ENCODE measurements at places on chromosomes 7 and 10.

DNA sequence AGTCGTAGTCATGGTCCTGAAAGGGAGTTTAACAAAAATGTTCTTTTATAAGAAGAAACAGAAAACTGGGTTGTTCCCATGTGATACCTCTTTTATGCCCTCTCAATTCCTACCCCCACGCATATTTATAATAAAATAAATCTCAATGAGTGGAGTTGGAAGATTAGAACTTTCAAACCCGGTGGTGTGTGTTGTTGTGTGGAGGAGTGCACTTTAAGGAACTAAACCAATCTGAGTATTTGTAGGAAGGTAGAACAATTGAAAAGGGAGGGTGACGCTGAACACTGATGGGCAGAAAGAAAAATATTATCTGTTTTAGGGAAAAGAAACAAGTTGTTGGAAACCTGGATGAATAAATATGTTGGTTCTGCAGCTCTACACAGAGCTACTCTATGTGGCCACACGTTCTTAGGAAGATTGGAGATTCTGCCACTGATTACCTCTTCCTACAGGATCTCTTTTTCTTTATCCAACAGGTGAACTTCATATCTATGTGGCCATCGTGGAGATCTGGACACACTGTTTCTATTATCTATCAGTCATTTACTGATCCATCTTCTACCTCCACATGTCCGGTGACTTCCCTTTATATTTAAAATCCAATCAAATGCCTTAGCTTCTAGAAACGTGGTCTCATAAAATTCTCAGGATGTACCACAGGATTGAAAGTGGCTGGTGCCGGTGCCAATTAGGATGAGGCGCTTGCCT is 13.1 kb upstream of the GATA3 start:
- DNase-seq: no peak

DNA sequence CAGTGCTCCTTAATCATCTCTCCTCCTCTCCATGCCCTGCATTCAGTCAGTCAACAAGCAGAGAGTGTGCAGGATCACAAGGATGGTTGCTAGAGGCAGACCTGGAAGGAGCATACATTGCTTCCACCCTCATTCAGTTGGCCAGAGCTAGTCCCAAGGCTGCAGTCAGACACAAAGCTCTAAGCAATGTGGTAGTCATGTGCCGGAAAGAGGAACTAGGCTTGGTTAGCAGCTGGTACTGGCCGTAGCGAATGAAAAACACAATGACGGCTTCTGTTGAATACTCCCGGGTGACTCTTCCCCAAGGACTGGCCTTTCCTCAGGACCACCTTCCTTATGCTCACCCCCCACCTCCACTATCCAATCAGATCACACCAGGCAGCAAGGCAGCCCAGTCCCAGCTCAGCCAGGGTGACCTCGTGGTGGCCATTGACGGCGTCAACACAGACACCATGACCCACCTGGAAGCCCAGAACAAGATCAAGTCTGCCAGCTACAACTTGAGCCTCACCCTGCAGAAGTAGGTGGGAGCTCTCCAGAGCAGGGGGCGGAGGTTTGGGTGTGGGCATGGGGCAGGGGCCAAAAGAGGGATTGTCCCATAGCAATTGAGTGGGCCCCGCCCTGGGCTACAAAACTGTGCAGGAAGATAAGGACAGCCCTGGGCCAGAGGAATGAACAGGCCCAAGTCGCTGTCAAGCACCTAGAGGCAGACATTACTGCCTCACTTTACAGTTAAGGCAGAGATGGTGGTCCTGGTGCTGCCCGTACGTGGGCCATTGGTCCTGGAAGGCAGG is 10.9 kb downstream of the LDB3 start:
- no peak for DNase-seq

DNA sequence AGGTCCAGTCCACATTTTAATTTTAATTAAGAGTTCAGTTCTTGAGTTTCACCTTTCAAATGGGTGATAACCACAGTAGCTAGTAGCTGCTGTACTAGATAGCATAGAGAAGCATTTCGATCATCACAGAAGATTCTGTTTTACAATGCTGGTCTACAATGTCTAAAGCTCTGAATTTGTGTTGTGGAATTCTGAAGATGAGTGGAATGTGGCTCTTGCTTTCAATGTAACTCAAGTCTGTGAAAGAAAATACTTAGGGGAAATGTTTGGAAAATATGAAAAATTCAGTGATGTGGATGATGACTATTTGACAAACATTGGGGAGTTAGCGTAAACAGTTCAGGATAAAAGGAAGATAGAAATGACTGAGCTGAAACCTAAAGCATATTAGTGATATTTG is 139.4 kb downstream of the GNAT3 start:
- no peak for DNase-seq

DNA sequence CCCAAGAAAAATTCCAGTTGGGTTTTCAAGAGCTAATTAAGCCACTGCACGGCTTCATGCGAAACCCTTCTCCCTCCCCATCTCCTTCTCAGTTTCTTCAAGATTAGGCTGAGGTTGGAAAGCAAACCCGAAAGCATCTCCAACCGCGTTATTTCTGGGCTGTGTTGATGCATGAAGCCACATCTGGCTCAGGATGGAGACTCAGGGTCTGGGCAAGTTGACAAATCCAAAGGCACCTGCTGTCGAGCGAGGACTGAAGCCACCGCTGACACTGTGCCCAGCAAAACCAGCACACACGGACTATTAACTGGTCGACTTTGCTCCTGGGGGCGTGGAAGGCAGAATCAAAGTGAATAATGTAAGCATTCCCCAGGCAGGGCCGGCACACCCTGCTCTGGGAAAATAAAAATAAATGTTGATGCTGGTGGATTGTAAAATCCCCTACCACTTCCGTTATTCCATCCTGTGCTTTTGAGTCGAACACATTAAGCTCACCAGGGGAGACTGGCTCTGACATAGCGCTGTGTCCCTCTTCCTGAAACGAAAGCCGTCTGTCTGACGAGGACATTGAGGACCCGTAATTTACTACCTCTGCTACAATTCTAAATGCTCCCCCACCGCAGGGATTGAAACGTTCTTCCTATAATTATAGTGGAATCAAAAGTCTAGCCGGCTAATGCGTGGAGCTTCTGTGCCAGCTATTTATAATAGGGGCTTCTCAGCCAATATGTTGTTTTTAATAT is 269.8 kb downstream of the ADARB2 start:
- DNase-seq: no peak

GRCh38 chr10:48567346-48567745 is 37.5 kb downstream of the ARHGAP22 start:
- no peak for DNase-seq

DNA sequence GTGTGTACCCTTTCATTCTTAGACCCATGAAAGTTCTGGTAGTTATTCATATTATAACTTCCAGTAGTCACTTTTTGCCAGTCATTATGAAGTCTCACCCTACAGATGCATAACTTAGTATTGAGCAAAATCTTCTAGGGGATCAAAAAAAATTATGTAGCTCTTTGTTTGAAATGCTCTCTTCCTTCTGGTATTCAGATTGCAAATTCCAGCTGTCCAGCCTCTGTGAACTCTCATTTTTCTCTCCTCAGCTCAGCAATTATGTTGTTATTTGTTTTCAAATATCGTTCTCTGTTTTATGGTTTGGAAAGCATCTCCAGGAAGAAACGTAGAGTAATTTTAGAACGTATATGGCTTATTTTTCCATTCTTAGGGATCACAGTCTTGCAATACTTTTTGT is 442.5 kb downstream of the SEMA3D start:
- no peak for DNase-seq

GRCh38 chr7:93015779-93016481 is 101.8 kb downstream of the SAMD9 start:
- DNase-seq: no peak

GRCh38 chr10:123995461-123996131 is 97.8 kb downstream of the CHST15 start:
- DNase-seq: peak; percentile 44

GRCh38 chr7:137966641-137967142 is 35.2 kb downstream of the CREB3L2 start:
- DNase-seq: no peak

- no peak for DNase-seq
Observed at GRCh38 chr10:1520909-1521565, 216.3 kb downstream of the ADARB2 start.

DNA sequence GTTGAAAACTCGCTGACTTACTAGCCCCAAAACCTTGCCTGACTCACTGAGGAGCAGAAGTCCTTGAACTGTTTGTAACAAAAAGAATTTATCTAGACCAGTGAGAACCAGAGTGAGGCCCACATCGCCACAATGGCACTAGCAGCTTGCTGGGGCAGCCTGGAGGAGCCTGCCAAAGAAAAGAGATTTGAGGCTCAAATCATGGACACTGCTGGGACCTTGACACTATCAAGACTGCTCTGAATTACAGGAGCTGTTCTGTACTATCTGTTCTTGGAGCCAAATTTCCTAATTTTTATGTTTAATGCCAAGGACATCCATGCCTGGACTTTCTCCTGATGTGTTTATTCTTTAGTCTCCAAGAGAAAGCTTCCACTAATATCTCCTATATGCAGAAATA is 82.0 kb upstream of the JCAD start:
- no peak for DNase-seq

GRCh38 chr7:80288175-80289122 is 153.8 kb downstream of the GNAI1 start:
- DNase-seq: no peak

GRCh38 chr10:124003871-124004662 is 89.3 kb downstream of the CHST15 start:
- no peak for DNase-seq

DNA sequence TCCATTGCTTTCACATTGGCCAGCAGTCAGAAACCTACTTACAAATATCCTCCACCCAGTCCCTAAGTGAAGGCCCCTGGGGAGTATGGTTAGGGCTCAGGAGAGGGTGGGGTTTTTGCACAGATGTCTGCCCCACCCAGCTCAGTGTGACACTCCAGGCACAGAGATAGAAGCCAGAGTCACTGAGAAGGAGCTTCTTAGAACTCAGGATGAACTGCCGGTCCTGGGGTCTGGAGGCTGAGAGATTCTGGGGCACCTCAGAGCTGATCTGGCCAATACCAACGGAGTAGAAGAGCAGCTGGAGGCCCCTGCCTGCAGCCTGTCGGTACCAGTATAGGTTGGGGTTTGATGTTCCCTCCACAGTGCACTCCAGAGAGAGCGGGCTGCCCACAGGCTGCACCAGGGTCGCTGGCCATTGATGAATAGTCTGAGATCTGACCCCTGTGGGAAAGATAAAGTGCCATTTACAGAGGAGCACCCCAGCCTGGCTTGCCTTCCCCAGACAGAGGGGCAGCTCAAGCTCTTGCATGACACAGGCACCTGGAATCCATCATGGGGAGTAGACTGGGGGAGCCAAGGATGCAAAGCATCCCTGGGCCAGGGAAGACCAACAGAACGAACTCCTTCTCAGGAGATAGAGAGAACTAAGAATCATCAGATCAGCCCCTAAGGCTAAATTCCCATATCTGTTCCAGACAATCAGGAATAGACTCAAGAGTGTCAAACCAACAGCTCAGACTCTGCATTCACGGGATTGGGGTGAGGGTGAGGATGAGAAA is 41.9 kb downstream of the PRSS2 start:
- no peak for DNase-seq

DNA sequence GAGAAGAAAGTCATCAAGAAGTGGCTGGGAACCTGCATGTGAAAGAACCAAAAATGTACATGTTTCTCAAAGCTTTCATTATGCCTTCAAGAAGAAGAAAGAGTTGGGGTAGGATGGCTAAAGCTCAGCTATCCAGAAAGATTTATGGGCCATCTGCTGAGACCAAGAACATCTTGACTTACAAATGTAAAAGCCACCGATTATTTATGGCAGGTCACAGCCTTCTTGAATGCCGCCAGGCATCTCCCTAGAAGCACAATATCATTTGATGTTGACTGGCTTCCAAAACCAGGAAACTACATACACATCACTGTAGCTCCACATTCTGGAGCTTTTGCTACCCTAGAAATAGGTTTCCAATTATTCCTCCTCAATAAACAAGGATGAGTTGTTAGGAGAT is 254.2 kb upstream of the AOAH start:
- DNase-seq: no peak

DNA sequence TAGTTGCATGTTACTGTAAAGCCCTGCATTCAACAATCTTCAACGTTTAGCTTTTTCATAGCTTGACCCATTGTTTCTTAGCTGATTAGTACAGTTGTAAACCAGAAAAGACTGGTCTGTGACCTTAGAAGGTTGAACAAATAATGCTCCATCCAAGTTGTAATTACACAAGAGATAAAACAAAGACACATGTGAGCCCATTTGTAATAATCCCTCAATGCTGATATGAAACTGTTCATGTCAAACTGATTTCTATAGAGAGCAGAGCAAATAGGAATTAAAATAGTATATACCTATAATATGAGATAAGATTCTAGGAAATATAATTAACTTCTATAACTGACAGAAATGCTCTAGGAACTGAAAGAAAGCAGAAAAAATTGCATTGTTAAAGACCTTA is 94.7 kb upstream of the SLC25A13 start:
- DNase-seq: no peak

All from cerebellum (tissue), 4 donors.